Inflammatory macrophage treated with lipopolysaccharide for 1 hour (primary cell): ENCODE measurements at places on chromosomes 11 and 22.
A peak's percentile ranks its signal among the peaks of the same experiment; 100 is the strongest.

DNA sequence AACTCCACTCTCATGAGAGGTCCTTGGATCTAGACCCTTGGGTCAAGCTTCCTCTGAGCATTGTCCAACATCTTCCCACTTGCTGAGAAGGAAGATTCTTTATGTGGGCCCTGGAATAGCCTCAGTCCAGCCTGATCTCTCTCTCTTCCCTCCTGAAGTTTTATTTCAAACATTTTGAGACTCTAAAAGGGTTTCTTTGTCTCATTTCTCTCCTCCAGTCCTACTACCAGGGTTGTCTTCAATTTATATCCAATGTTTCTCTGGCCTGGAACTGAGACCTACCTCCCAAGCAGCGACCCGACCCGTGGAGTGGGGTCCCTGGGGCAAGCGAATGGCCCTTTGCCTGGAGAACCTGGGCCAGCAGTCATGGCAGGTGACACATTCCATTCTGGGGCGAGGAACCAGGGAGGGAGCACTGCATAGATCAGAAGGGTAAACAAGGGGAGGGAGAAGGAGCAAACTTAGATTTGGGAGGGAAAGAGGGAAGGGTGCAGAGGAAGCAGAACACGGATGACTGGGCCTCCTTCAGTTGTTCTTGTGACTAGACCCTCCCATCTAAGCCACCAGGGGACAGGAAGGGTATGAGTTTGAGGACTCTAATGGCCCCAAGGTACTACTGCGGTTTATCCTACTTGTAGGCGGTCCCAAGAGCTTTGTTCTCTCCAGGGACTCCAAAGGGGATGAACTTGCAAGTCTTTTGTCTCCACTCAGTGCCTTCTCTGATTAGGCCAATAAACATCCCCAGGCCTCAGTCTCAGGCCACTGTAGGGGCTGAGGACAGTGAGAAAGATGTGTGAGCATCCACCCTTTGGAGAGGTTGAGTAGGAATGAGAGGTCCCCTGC, 14.2 kb upstream of the PRAME start:
- no peak for DNase-seq

- peak; percentile 85 for DNase-seq
Observed at GRCh38 chr11:130156108-130157022, 3.2 kb upstream of the ST14 start.

- no peak for DNase-seq
Observed at GRCh38 chr11:62706850-62707247, 375 bp downstream of the BSCL2 start.

DNA sequence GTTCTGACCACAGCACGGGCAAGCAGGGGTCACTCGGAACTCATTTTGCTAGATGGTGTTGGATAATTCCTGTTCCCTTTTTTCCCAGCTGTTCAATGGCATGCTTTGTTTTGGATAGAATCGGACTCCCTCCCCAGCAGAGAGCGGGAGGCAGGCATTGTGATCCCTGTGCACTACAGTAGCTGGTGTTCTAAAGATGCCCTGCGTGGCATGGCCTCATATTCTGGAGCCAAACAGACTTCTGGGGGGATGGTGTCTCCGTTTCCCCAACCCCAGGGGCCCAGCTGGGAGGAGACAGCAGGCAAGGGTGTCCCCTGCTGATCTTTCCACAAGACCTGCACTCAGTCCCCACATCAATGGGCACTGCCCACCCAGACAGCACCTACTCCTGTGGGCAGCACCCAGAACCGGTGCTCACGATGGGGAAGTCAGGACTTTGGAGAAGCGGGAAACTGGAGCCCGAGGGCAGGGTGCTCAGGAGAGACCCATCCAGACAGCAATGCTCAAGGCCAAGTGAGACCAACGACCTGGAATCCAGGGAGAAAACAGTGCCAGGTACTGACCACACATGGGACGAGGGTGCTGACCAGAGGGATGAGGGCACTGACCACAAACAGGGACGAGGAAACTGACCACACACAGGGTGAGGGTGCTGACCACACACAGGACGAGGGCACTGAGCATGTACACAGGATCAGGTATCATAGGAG, 934.9 kb downstream of the BRD1 start:
- no peak for DNase-seq

DNA sequence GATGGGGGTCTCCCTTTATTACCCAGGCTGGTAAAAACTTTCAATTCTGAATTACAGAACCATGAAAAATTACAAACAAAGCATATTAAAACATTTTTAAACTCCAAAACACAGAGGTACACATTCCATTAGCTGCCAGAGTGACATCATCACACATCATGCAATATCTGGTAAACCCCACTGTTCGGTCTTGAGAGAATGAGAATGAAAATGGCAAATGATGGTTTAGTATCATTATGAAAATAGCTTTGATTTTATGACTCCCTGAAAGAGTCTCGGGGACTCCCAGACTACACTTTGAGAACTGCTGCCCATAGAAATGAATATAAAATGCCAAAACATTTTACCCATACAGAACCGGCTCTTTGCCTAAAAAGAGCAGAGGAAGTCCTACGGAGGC, 18.8 kb downstream of the LARGE2 start:
- no peak for DNase-seq

- peak; percentile 56 for DNase-seq
Observed at GRCh38 chr11:94650756-94651155, 83.6 kb downstream of the PIWIL4 start.

DNA sequence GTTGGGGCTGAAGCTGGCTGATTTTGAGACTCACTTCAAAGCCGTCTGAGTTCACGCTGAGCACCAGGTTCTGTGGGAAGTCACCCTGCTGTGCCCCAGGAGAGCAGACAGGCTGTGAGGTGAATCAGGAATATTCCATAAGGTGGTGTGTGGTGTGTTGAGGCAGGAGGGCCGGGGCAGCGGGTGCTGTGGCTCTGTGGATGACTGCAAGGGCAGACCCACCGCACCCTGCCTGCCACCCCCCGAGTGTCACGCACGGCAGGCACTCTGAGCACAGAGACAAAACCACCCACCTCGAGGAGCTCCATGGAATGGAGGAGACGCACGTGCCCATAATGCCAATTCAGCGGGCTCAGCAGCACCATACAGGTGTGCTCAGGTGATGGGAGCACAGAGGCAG, 147.8 kb downstream of the PKNOX2 start:
- no peak for DNase-seq

DNA sequence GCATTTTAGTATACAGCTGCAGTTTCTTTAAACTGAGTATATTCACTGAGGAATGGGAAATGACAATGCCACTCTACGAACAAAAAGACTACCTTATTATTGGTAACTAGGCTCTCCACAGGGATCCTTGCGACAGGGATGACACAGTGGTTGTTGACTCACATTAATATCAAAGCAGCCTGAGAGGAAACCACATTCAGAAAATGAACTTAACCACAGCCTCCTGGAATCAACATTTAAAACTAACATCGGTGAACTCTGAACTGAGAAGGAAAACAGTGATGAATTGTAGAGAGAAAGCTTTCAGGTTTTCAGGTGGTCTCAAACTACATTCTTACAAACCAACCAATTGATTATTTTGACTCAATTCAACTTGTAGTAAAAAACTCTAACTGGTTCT, 90.3 kb upstream of the MTMR2 start:
- DNase-seq: peak; percentile 62

GRCh38 chr11:25065746-25066145, 568.9 kb downstream of the LUZP2 start:
- DNase-seq: no peak

DNA sequence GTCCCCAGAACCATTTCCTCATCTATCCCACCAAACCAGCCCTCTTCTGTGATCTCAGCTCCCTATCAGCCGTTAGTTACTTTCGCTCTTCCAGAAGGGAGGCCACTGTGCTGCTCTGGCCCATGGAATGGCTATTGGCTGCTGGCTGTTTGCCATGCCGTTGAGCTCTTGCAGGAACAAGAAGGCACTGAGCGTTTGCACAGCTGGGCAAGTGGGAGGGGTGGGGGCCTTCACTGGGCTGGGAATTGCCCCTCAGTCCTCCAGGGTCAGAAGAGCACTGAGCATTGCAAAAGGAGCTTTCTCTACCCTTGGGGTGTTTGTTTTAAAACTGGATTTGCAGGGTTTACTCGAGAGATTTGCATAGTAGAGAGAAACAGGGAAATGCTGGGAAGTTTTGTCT, 129.0 kb upstream of the PARVA start:
- DNase-seq: no peak

DNA sequence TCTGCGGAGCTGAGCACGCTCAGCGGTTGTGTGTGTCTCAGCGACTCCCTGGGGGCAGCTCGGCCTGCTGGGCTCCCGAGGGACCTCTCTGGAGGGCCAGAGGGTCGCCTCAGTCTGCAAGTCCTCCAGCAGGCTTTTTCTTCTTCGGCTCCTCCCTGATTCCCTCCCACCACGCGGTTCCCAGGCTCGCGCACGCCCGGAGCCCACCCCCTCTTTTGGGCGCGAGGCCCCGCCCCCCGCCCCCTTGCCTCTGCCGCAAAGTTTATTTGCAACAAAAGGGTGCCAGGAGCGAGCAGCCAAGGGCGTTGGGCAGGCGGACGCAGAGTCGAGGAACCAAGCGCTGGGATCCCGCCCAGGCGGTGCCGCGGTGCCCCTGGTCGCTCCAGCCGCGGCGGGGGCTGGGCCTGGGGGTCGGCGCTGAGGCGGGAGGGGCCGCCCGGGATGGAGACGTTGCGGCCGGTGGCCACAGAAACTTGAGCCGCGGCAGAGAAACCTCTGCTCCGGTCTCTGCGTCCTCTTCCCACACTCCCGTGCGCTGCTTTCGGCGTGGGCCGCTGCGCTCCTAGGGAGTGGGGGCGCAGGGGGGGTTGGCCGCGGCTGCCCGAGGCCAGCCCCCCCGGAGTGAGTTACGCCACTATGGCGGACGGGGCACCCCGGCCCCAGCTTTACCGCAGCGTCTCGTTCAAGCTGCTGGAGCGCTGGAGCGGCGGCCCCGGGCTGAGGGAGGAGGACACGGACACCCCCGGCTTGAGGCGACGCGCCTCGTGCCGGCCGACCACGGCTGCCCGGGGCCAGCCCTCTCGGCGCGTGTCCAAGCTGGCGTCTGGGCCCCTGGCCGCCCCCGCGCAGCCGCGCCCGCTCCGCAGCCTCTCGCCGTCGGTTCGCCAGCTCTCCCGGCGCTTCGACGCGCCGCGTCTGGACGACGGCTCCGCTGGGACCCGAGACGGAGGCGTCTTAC, at the start of gene ARHGEF17:
Gene ARHGEF17, plus strand, starts transcription at position 274 of the 958 bp plus-strand sequence. Its CDS starts 363 bp downstream, at position 637.
- peak; percentile 18 for DNase-seq

- DNase-seq: no peak
Observed at GRCh38 chr11:12674571-12674935, 332 bp downstream of the TEAD1 start.

DNA sequence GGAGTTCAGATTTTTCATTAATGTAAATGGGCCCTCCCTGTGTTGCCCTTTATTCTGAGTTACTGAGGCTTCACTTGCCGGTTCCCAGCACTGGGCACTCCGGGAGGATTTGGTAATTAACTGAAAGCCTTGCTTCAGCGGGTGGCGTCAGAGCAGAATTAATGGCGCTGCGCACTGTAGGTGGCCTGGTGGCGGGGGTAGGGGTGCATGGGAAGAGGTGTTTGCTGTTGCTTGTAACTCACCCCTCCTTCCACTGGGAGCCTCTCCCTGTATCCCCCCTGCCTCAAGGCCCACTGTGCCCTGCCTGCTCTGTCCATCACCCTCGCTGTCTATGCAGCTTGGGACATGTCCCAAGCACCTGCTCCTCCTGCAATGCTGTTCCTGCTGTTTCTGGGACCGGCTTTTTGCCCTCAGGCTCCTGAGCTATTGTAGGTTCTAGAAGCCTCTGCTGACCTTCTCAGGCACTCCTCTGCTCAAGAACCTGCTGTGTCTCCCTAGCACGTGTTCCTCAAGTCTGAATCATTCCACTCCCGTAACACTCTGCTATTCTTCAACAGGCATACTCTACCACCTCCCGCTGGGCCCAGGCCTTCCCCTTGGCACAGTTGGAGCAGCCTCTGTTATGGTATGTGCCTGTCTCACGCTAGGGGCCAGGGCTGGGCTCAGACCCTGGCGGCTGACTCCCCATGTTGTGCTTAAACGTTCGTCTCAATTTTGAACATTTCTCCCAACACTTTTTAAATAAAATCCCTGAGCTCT, 24.4 kb downstream of the ARHGAP8 start:
- DNase-seq: no peak

DNA sequence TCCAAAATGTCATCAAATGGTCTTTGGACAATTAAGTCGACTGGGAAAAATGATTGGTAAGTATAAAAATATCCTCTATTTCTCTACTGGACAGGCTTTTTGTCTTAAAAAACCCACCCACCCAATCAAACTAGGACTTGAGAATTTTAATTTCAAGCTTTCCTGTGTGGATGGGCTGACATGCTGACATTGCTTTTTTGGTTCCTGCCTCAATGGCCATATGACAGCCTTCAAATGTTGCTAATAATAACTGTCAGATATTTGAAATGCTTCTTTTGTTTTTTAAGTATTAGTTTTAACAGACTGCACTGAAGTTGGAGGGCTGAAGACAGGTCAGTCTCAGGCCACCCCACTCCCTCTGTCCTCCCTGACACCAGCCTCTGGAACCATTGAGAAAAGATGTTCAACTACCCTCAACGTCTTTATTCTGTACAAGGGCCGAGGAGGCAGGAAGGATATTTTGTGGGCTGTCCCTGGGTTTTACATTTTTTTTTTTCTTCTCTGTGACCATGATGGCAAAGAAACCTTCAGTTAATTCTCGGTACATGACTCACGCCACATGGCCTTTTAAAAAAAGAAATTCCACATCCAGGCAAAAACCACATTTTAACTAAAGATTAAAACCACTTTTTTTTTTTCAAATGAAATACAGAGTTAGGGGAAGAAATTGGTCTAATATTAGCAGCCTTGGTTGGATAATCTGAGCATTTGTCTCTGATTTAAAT, 130.4 kb downstream of the SLC1A2 start:
- peak; percentile 62 for DNase-seq

- no peak for DNase-seq
Observed at GRCh38 chr11:57762235-57762861, 746 bp downstream of the CTNND1 start.

GRCh38 chr11:130179396-130180306, 20.1 kb downstream of the ST14 start:
- no peak for DNase-seq

DNA sequence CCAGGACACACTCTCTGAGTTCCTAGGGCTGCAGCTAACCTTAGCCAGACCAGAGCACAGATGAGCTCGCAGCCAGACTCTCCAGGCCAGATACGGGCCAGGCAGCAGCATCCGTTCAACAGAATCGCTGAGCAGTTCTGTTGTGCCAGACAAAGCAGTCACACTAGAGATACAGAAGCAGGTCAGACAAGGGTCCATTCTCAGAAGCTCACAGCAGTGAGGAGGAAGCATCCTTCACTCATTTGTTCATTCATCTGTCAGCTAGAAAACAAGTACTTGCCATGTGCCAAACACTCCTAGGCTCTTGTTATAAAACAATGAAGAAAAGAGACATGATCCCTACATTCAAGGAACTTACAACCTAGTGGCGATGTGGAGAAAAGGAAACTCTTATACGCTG, 2.6 kb downstream of the LMO2 start:
- DNase-seq: no peak

- DNase-seq: peak; percentile 93
Observed at GRCh38 chr11:110349138-110349996, 53.0 kb upstream of the RDX start.

GRCh38 chr11:87007963-87008362, 29.8 kb upstream of the TMEM135 start:
- DNase-seq: no peak

GRCh38 chr11:45102810-45103621, 43.4 kb upstream of the PRDM11 start:
- DNase-seq: peak; percentile 83
